Stimulated activated naive CD8-positive, alpha-beta T cell treated with anti-CD3 and anti-CD28 coated beads, Interleukin-15, Interleukin-2, amounts not matched to agents 100 U/mL and 50 U/mL, for 24 hours (primary cell): ENCODE measurements at places on chromosomes 6 and 20.

DNA sequence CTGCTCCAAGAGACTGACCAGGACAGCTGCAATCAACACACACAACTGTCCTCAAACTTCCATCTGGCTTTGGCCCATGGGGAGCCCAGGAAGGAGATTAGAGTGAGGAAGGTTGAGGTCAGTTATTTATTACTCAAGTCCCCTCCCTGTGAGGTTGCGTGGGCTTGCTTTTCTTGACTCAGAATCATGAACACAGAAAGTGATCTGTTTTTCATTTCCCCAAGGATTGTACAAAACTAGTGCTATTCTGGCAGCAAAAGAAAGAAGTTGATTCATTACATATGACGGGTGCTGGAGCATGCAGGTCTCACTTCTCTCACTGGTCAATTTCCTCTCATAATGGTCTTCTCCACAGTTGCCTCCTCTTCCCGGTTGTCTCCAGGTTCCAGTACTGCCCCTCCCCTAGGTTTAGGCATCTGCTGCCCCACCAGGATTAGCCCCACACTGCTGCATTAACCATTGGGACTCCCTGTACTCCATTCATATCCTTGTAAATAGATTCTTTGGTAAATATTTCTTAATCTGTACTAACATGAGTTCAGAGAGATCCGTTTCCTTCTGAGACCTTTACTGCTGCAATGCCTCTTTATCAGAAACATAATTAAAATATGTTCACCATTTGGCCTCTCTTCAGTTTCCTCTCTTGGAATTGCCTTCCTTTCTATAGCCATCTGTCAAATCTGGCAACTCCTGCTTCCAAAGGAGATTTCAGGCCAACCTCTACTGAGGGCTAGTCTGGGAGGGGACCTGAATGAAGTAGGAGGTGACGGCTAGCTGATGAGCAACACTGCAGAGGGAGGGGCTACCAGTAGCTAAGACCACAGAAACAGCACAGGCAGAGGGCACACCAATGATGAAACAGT lies 888.8 kb downstream of the QKI start:
- DNase-seq, result no peak

DNA sequence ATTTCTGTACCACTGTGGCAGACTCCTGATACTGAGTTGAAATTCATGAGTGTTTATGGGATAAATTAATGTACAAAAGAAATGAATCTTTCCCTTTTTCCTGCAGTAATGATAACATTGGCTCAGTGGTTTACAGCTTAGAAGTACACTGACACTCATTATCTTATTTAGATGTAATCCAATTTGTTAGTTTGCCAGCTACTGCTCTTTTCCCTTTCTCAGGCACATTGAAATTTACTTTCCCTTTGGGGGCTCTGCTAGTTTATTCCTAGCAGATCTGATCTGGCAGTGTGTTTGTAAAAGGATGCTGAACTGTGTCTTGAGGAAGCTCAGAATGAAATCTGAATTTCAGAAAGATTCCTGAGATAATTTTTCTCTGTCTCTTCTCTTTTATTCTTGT lies 3.0 kb downstream of the CEP250 start:
- no peak for DNase-seq

GRCh38 chr6:142474531-142475289 lies 172.9 kb downstream of the ADGRG6 start:
- no peak for DNase-seq

- peak; percentile 60 for DNase-seq
Measured at GRCh38 chr6:112180095-112180820, 74.1 kb downstream of the LAMA4 start.

DNA sequence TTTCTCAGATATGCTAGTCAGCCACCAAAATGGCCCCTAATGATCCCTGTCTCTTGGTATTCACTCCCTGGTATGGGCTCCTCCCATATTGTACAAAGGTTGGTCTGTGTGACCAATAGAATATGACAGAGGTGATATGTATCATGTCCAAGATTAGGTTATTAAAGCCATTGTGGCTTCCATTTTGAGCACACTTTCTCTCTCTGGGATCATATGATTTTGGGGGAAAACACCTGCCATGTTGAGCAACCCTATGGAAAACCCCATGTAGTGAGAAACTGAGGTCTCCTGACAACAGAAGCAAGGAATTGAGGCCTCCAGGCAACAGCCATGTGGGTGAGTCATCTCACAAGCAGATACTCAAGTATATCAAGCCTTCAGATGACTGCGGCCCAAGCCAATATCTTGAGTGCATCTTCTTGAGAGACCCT lies 7.1 kb upstream of the ZNF318 start:
- DNase-seq, result peak; percentile 49

GRCh38 chr20:20454850-20455627 lies 87.1 kb downstream of the INSM1 start:
- DNase-seq, result no peak

DNA sequence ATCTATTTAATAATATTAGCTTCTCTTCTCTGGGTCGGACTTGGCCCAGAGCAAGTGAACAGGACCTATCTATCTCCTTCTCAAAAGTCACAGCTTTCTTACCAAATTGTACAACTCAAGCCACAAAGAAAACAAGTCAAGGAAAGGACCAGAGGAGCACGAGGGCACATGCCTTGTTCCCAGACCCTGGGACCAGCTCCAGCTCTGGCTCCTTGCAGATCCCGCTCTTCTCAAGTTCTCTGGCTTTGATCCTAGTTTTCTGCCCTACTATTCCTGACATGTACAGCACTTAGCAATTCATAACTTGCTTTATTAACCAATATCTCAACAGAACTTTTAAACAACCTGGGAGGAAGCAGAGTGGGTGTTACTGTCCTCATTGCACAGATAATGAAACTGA lies 185.9 kb downstream of the ESR1 start:
- DNase-seq, result no peak

DNA sequence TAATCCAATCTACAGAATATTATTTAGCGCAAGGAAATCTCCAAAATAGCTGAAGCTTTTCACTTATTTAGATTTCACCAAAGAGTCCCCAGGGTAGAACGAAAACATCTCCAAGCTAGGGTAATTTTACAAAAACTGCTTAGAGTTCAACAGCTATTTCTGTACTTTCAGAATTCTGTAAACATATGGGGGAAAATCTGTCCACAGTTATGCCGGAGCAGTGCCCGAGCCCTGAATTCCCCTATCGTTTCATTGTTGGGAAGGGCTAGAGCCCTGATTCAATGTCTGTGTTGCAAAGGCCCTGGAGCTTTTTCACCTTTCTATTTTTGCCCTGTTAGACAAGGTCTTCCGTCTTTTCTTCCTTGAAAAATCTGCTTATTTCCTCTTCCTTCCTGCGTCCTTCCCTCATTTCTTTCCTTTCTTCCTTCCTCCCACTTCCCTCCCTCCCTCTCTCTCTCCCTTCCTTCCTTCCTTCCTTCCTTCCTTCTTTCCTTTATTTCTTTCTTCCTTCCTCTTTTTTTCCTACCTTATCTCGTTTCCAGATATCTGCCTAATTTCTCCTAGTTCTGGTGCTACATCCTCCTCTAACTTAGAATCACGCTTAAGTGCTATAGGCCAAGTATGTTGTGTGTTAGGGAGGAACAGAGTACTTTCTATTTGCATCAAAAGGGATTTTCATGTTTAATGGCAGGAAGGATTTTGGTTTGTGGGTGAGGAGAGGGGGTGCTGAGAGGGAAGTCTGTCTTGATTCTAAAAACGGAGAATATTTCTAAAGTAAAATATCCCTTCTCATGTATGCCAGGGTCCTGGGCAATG lies 122.5 kb upstream of the BMP2 start:
- DNase-seq, result no peak

DNA sequence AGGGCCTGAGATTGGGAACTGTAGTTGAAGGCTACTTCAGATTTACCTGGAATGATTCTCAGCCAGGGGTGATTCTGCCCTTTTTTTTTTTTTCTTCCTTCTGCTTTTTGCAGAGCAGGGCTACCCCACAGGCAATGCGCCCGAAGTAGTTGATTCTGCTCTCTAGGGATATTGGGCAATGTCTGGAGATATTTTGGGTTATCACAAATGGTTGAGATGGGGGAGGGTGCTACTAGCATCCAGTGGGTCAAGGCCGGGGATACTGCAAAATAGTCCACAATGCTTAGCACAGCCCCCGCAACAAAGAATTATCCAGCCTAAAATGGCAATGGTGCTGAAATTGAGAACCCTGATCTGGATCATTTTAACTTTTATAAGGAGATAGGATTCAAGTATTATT lies 71.2 kb upstream of the ZMYND8 start:
- no peak for DNase-seq

- DNase-seq, result peak; percentile 89
Measured at GRCh38 chr6:143806282-143807102, 36.6 kb upstream of the LTV1 start.

DNA sequence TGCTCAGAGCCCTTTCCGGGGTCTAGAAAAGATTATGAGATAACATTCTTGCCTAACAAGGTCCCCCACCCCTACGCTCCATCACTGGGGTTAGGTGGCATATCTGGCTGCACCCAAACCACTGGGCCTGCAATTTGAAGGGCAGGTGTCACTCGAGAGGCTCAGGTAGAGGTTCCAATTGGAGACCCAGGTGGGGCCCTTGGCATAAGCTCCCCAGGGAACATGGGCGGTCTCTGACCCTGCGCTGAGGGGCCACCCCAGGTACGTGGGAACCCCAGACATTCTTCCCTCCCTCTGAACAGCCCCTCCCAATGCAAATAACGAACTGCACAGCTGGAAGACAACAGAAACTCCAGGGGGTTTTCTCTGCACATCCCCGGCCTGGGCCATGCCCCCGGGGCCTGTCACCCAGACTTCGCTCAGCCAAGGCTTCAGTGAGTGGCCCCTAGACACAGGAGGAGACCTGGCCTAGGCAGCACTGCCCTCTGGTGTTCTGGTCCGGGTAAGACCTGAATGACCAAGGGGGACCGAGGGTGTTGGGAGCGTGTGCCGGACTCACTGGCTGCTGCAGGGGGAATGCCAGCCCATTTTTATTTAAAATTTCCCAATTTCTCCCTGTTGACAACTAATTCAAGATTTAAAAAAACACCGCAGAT lies 47.5 kb downstream of the DSTN start:
- peak; percentile 69 for DNase-seq

GRCh38 chr20:17987988-17988387 lies 19.2 kb downstream of the MGME1 start:
- no peak for DNase-seq

- DNase-seq, result no peak
Measured at GRCh38 chr6:56244089-56244488, 3.3 kb downstream of the COL21A1 start.

DNA sequence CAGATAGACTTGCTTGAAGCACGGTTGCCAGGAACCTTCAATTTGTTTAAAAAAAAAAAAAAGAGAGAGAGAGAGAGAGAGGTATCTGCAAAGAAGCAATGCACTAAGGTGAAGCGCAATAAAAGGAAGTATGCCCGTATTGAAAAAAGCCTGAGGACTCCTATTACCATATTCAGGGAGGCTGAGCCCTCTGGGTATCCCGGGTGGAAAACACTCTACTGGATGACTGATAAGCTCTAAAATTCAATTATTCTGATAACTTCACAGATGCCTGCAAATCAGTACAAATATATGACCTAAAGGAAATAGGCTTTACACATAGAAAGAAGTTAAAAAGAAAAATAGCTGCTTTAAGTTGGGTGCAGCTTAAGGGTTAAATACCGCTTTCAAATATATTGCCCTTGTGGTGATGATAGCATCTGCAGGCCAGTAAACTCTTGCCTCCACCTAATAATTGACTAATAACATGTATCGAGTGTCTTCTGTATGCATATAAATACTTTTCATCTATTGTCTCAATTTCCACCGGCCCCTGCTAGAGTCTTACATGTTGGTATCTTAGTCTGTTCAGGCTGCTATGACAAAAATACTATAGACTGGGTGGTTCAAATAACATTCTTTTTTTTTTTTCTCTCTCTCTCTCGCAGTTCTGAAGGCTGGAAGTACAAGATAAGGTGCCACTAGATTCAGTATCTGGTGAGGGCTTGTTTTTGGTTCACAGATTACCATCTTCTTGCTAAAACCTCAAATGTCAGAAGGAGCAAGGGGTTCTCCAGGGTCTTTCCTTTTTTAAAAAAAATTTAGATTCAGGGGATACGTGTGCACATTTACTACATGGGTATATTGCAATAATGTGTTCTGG lies 187.4 kb upstream of the JARID2 start:
- no peak for DNase-seq

DNA sequence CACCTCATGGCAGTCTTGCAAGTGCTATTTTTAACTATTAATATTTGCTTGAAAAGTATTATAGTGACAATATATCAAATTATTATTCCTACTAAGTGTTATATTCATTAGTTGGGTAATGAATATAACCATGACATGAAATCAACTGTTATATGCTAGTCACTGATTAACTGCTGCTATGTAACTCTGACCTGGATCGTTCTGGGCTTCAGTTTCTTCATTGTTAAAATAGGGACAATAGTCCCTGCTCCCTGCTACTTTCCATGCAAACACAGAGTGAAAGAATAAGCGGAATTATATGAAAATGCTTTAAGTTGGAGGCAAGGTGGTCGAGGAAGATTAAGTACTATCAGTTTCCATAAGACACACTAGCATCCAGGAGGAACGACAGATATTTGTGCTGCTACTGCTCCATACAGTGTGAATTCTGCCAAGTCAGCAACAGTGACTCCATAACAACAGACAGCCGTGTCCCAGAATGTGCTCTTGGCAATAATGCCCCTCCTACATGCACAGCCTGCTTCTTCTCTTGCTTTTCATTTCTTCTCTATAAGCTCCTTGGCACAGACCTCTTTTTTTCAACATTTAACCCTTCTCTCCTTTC lies 107.2 kb downstream of the CHD6 start:
- no peak for DNase-seq
